ENCODE measurements at places on chromosomes 2 and 18. TPM values are rescaled to one million over a fixed set of nuclear protein-coding genes. Genes with fewer than 3 reads are reported as not detected.

The TBR1 gene
- not detected for total RNA-seq

The FSHR gene
- not detected for total RNA-seq

The PDCD1 gene
- total RNA-seq, result not detected

The SLC14A1 gene
- not detected for total RNA-seq

The RASGRP3 gene
- not detected for total RNA-seq

The PDE11A gene
- total RNA-seq, result not detected

The OR6B2 gene
- total RNA-seq, result not detected

The HOXD11 gene
- total RNA-seq, result not detected

The SCYGR1 gene
- not detected for total RNA-seq

The IL37 gene
- total RNA-seq, result not detected

The SERPINB11 gene
- not detected for total RNA-seq

The UGT1A10 gene
- not detected for total RNA-seq

The KYNU gene
- total RNA-seq, result 1.7 TPM

The CFAP53 gene
- 0.86 TPM for total RNA-seq

Data from hair follicular keratinocyte (primary cell).